ENCODE measurements at places on chromosomes 6 and 20.

GRCh38 chr6:53615633-53616449, 49.7 kb downstream of the KLHL31 start:
- no peak for DNase-seq

GRCh38 chr6:95232446-95232845, 344.9 kb upstream of the MANEA start:
- DNase-seq, result no peak

DNA sequence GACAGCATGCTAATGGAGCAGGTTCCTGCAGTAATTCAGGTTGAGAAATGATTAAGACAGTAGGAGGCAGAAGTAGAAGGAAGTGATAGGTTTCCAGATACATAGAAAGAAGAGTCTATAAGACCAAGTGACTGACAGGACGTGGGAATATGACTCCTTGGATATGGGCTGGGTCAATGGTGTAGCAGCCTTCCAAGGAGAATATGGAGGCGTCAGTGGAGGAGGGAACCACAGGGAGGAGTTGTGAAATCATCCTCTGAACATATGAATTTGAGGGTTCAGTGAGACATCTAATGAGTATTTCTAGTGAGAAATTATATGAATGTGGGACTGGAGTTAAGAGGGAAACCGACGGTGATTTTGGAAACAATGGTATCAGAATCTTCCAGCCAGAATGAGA, 43.3 kb downstream of the NUDT3 start:
- DNase-seq, result no peak

- DNase-seq, result no peak
Observed at GRCh38 chr20:6604179-6604578, 163.3 kb upstream of the BMP2 start.

GRCh38 chr20:59273739-59274357, 26.6 kb upstream of the EDN3 start:
- DNase-seq, result no peak

- no peak for DNase-seq
Observed at GRCh38 chr20:32848846-32849245, 9.9 kb upstream of the EFCAB8 start.

DNA sequence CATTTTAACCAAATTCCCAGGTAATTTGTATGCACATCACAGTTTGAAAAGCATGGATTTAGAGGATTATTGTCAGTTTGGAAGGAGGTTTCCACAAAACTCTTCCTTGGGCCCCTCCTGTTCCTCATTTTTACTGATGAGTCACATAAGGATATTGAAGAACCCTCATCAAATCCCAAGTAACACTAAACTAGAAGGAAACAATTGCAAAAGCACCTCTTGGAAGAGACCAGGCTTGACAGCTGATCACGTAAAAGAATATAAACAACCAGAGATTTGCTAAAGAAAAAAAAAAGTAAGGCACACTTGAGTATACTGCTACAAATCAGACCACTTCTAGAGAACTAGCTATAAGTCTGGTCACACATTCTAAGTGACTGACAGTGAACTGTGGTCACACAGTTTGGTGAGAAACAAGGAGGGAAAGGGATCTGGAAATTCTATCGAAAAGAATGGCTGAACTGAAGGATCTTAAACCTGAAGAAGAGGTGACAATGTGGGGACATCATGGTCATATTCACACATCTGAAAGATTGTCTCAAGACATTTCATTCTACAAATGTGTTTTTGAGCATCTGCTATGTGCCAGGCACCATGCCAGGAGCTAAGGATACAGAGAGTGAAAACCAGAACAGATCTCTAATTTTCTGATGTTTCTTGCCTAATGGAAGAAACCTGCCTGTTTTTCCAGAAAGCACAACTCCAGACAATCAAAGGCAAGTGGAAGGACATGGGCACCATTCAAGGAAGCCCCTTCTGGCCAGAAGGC, 24.1 kb downstream of the ZHX3 start:
- no peak for DNase-seq

GRCh38 chr6:45184937-45185336, 143.2 kb upstream of the RUNX2 start:
- no peak for DNase-seq

DNA sequence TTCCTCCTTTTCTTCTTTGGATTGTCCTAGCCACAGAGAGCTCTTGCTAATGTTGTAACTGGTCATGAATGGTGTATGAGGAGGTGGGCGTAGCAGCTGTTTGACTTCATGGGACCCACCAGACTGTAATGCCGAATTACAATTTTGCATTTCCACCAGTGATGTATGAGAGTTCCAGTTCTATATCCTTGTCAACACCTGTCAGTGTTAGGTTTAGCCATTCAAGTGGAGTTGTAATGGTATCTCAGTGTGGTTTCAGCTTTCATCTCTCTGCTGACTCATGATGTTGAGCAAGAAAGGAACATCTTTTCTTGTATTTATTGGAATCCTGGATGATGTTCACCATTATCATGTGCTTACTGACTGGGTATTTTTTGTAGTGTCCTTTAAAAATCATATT, 5.1 kb downstream of the IGF2R start:
- DNase-seq, result no peak

DNA sequence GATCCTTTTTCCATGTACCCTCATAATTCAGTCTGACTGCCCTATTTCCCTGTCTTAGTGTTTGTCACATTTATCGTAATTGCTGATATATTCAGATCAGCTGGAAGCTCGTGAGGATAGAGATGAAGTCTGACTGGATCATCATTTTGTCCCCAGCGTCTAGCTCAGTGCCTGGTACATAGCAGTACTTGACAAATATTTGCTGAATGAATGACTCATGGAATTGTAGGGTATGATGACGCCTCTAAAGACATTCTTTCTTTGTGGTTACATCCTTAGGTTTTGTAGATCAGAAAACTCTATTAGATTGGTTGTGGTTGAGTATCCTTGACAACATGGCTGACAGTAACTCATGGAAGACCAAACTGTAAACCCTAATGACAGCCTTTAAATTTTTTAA, 68.9 kb downstream of the MTHFD1L start:
- no peak for DNase-seq

GRCh38 chr6:163712566-163712961, 298.0 kb downstream of the QKI start:
- DNase-seq, result no peak

DNA sequence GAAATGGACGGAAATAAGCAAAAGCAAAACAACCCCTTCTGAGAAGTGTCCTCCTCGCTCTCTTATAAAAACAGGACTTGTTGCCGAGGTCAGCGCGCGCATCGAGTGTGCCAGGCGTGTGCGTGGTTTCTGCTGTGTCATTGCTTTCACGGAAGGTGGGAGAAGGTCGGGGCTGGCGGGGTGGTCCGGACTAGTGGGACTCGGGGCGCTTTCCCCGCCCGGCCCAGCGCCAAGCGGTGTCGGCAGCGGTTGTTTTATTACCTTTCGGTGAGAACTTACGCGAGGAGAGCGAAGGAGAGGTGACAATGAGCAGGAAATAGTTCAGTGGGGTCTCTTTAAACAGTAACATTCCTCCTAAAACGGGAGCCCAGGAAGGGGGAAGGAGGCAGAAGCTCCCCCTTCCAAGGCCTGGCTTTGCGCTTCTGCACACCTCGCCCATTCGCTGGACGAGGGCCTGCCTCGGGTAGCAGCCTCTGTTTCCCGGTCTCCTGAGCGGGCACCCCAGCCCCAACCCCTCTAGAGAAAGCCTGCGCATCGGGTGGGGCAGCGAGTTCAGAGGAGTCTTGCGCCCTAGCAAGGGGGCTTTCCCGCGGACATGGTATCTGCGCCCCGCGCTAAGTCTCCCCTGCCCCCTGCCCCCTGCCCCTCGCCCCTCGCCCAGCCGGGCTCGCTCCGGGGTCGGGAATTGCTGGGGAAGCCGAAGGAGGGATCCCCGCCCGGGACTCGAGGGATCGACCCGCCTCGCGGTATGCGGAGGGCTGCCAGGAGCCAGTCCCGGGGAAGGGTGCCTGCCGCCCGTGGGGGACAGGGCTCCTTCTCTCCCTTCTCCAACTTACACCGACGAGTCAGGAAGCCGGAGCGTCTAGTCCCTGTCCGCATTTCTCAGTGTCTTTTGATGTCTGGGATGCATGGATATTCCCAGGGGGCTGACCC, 1.2 kb upstream of the TBXT start:
- DNase-seq, result no peak

DNA sequence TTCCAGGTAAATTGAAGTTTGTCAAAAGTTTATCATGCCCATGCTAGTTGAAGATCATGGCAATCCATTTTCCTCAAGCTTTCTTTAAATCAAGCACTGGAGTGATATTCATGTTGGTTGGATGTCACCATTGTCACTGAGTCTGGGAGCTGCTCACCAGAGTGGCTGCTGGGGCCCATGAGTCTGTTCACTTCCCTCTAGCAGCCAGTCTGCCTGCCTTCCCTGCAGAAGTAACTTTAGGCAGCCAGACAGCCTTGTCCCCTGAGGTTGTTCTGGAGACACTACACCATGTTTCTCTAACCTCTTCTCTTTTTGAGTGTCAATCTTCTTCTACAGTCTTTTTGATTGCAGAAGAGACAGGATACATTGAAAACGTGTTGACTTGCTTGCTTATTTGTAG, 5.5 kb downstream of the SIRT5 start:
- no peak for DNase-seq

GRCh38 chr6:147900247-147900830, 391.8 kb downstream of the SAMD5 start:
- no peak for DNase-seq

DNA sequence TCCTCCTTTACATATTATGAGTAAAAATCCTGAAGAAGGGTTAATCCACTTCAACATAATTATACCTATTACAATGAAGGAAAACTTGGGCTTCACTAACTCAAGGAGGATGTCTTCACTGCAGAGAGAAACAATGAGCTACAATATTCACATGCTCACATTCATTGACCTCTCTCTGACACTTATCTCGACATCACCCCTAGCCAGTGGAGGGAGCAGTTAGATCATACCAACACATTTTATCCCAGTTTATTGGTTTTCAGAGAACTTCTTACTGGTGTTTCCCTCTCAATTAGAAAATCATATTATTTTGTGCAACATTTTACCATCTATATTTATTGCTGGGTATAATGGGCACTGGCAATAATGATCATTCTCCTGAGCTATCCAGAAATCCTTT, 646.5 kb downstream of the TENT5A start:
- no peak for DNase-seq

- DNase-seq, result no peak
Observed at GRCh38 chr20:56752274-56752673, 123.2 kb downstream of the TFAP2C start.

GRCh38 chr6:3349388-3350251, 90.9 kb downstream of the PSMG4 start:
- no peak for DNase-seq

GRCh38 chr20:49501917-49502316, 19.4 kb upstream of the KCNB1 start:
- no peak for DNase-seq

GRCh38 chr6:156778454-156779205, 1.5 kb downstream of the ARID1B start:
- DNase-seq, result peak; percentile 71

GRCh38 chr6:57209030-57209429, 13.1 kb downstream of the RAB23 start:
- DNase-seq, result no peak

DNA sequence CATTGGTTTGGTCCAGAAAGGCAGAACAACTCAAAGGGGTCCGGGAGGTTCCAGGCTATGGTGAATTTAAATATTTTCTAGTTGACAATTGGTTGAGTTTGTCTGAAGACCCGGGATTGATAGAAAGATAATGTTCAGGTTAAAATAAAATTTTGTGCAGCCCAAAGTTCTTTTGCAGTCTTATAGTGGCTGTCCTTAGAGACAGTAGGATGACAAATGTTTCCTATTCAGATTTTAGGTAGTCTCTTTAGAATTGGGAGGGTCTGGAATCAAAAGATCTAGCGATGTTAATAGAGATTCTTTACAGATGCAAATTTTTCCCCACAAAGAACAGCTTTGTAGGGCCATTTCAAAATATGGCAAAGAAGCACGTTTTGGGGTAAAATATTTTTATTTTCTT, 109.1 kb downstream of the TULP4 start:
- DNase-seq, result no peak

- no peak for DNase-seq
Observed at GRCh38 chr6:2784061-2784460, 18.9 kb downstream of the WRNIP1 start.

- no peak for DNase-seq
Observed at GRCh38 chr6:35381132-35381531, 38.8 kb downstream of the PPARD start.

DNA sequence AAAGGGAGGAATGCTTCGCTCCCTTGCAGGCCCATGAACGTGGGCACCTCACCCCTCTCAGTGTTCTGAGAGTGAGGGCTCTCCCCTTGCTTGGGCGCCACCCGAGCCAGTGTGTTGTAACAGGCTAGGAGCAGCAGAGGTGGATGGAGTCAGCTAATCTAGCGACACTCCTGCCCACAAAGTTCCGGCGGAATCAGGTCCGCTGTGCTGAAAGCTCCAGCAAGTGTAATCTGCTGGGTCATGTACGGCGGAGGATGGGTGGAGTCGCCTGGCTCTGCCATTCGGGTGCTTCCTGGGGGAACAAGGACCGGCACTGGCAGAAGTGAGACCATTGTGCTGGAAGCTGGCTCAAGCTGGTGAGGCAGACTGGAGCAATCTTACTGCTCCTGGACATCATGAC, 1310.1 kb downstream of the EPHA7 start:
- DNase-seq, result no peak

DNA sequence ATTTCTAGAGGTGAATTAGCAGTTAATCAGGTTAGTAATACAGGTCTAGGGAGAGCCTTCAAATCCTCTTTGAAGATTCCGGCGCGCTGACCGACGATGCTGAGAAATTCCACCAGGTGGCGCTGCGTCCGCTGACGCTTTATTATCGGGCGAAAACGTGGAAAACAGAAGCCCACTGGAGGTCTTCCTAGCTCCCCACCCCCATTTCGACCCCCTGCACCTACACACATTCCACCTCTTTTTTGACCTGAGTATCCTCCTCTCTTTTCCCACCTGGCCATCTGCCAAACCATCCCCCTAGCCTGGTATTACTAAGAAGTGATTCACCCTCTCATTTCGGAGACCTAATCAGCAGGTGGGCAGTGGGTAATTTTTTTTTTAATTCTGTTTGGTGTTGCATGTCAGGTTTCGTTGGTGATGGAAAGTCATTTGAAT, 65.4 kb upstream of the RIN2 start:
- DNase-seq, result peak; percentile 58

Data from SK-N-SH (cell line).